ENCODE measurements at places on chromosomes 1 and 21. TPM values are rescaled to one million over a fixed set of nuclear protein-coding genes. Genes with fewer than 3 reads are reported as not detected.

Gene KCND3
- not detected for total RNA-seq

Gene JAM2
- not detected for total RNA-seq

Gene PHLDA3
- 199 TPM for total RNA-seq

Gene GALE
- 196 TPM for total RNA-seq

Gene KRTAP11-1
- total RNA-seq = not detected

Gene RNF207
- total RNA-seq = 29.2 TPM

Gene KISS1
- not detected for total RNA-seq

Gene LRRIQ3
- total RNA-seq = 0.68 TPM

Gene RNU5D-1
- not detected for total RNA-seq

Gene TRIM67
- 1.3 TPM for total RNA-seq

Gene BRINP3
- total RNA-seq = not detected

DNA sequence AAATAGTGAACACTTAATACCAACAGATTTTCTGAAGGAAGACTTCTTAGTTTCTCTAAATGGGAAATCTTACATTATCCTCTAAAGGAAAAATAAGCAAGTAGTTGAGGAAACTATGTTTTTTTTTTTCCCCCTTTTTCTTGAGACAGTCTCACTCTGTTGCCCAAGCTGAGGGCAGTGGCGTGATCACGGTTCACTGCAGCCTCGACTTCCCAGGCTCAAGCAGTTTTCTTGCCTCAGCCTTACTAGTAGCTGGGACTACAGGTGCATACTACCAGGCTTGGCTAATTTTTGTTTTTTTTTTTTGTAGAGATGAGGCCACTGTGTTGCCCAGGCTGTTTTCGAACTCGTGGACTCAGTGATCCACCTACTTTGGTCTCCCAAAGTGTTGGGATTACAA is 3.9 kb downstream of the MTR start:
- no peak for DNase-seq

- DNase-seq = no peak
Observed at GRCh38 chr1:170807432-170807831, 127.9 kb upstream of the MROH9 start.

DNA sequence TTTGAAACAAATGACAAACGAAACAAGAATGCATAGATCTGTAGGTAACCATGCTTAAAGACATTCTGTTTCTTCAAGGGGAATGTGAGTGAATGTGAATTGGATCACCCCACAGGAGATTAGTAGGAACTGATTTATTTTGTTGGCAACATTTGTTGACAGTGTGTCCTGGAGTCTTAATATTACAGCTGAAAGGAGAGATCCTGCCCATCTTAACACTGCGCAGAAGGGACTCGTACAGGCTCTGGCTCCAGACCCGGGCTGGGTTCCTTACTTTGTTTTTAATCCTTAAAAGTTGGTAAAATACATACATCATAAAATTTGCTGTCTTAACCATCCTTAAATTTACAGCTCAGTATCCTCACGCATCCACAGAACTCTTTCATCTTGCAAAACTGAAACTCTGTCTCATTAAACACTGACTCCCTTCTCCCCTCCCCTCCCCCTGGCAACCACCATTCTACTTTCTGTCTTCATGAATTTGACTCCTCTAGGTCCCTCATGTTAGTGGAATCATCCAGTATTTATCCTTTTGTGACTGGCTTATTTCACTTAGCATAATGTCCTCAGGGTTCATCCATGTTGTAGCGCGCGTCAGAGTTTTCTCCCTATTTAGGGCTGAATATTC is 74.1 kb downstream of the GALNT2 start:
- DNase-seq = no peak

GRCh38 chr1:196205882-196206281 is 402.4 kb downstream of the KCNT2 start:
- no peak for DNase-seq

DNA sequence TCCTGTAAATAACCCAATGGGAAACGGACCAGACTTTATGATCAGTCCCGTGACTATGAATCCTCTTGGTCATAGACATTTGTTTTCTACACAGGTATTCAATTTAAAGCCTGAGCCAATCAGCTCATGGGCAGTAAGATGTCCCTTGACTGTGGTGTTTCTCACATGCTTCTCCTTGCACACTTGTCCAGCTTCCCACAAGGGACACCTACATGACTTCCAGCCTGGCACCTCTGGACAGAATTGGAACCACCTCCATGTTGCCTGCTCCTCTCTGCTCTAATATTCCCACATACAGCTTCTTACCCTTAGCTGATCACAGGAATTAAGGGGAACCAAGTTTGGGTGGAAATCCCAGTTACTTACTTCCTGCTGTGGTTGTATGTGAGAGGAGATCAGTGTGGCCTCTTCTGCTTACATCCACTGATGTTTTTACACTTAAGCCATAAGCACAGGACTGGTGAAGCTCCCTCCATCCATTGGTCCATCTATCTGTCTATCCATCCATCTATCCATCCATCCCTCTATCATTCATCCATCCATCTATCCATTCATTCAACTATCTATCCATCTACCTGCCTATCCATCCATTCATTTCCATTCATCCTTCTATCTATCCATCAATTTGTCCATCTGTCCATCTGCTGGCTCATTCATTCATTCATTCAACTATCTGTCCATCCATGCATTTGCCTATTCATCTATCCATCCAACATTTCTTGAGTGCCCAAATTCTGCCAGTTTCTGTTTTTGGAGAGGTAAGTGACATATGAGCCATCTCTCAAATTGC is 16.4 kb downstream of the RUNX1 start:
- no peak for DNase-seq

GRCh38 chr1:112937070-112937469 is 18.9 kb downstream of the SLC16A1 start:
- no peak for DNase-seq

GRCh38 chr1:72827278-72827677 is 544.9 kb upstream of the NEGR1 start:
- peak; percentile 19 for DNase-seq

DNA sequence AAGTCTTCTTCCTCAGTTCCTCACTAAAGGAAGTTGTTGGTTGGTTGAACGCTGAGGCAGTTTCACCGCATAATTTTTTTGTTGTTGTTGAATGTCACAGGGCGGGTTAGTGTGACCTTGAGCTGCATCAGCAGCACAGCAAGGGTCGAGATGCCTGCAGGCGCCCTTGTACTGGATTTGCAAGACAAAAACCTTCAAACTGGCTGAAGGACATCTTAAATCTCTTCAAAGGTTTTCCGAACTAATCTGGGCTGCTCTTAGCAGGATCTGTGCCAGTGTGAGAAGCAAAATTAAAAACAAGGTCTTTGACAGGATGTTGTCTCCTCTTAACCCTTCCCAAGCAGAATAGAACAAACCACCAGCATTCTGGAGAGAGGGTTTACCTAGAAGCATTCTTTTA is 59.4 kb downstream of the NRIP1 start:
- no peak for DNase-seq

DNA sequence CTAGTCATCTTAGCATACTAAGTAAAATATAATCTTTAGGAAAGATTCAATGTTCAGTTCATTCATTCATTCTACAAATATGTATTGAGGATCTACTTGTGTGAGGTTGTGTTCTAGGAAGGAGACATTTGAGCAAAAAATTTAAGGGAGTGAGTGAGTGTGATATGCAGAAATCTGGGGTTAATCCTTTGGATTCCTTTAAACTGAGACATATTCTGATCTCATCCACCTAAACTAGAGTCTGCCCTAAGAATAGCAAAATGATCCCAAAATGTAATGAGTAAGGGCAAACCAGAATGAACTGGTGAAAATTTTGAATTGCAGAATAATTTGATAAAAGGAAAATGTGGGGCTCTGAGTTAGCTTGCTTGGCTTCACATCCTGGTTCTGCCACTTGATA is 8.6 kb downstream of the UBE2U start:
- no peak for DNase-seq

GRCh38 chr1:15038232-15039016 is 115.1 kb upstream of the TMEM51 start:
- peak; percentile 45 for DNase-seq

- no peak for DNase-seq
Observed at GRCh38 chr1:920521-920920, 3.2 kb upstream of the SAMD11 start.

GRCh38 chr1:162902416-162902815 is 41.4 kb upstream of the CCDC190 start:
- DNase-seq = no peak

- peak; percentile 76 for DNase-seq
Observed at GRCh38 chr1:207309745-207310273, 11.7 kb upstream of the CD55 start.

- DNase-seq = no peak
Observed at GRCh38 chr1:203521074-203521794, 27.3 kb downstream of the OPTC start.

GRCh38 chr1:248618878-248619277 is 16.0 kb downstream of the OR2T11 start:
- DNase-seq = peak; percentile 0

- no peak for DNase-seq
Observed at GRCh38 chr1:185834371-185834905, 100.2 kb downstream of the HMCN1 start.

DNA sequence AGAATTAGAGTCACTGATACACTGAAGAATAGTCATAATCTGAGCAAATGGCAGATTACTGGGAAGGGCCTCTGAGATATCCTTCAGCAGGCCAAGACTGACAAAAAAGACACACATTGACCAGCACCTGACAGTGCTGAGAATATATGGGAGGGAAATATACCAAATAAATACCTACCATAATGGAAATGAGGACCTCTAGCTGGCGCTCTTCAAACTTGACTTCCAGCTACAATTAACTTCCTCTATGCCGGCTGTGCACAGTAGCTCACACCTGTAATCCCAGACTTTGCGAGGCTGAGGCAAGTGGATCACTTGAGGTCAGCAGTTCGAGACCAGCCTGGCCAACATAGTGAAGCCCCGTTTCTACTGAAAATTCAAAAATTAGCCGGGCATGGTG is 69.5 kb downstream of the NPHS2 start:
- no peak for DNase-seq

DNA sequence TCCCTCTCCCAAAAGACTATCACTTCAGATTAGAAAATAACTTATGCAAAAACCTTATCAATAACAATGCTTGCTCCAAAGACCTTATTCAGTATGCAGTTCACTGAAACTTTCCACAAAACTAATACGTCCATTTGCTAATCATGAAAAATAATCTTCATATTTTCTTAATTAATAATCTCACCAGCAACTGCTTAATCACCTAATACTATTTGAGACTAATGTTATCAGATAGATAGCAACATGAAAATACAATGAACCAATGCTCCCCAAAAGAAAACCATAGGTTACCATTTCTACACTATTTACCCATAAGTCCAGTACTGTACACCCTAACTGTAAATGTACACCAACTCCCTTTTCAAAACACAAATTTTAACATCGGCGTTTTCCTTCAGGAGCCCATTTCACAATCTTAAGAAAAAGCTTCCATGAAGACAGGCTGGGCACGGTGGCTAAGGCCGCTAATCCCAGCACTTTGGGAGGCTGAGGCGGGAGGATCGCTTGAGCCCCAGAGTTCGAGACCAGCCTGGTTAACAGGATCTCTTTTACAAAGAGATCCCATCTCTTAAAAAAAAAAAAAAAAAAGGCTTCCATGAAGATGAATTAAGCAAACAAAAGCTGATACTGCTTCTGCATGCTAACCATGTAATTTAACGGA is 1.7 kb downstream of the GNB1 start:
- DNase-seq = no peak

DNA sequence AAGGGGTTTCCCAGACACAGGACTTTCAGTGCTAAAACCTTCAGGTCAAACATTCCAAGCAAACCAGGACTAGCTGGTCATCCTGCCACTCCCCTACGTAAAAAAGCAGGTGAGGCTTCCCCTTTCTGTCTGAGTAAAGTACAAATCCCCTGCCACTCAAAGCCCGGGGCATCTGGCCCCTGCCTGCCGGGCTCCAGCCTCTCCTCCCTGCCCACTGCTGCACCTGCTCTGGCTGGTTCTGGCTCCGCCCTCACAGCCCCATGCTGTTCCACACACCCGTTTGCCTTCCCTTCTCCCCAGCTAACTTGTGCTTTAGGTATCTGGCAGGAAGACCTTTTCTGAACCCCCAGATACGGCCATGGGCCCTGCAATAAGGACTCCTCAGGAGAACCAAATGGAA is 23.3 kb upstream of the S100A7 start:
- no peak for DNase-seq

GRCh38 chr1:91428182-91428798 is 23.7 kb upstream of the HFM1 start:
- no peak for DNase-seq

GRCh38 chr1:248627971-248628844 is 6.7 kb downstream of the OR2T11 start:
- DNase-seq = no peak

GRCh38 chr1:178267646-178268094 is 173.8 kb downstream of the RASAL2 start:
- DNase-seq = peak; percentile 97

- no peak for DNase-seq
Observed at GRCh38 chr1:84749427-84749826, 59.2 kb upstream of the SSX2IP start.

DNA sequence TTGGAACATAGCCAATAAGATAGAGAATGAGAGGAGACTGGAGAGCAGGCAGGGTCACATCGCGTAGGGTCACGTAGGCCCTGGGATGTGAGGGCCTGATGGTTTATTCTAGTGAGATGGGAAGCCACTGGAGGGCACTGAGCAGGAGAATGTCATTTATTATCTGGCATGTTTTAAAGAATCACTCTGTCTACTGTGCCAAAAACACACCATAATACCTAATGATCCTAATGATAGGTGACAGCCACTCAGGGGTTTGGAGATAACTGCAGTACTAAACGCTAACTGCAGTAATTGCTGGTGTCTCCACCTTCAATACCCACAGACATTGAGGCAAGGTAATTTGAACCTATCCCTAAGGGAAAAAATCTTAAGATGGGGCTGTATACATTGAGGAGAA is 185.4 kb downstream of the TTLL7 start:
- DNase-seq = no peak

DNA sequence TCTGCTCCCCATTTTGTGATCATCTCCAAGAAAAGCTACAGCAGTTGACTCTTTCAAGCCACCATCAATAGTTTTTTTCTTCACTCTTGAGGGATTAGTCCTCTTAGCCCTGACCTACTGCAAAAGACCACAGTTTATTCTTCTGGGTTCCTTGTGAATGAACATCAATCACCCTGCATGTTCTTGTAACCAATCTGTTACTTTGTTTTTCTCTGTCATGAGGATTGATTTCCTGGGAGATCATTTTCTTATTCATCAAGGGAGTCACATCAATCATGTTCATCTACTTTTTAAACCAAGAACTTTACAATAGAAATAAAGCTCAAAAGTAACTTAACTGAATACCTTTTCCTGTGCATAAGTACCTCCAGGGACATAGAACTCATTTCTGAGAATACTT is 21.8 kb downstream of the ILDR2 start:
- no peak for DNase-seq

- no peak for DNase-seq
Observed at GRCh38 chr1:97337250-97338030, 583.4 kb downstream of the DPYD start.
